Muscle of back (tissue), 13 donors: ENCODE measurements at places on chromosomes 13 and 19.

DNA sequence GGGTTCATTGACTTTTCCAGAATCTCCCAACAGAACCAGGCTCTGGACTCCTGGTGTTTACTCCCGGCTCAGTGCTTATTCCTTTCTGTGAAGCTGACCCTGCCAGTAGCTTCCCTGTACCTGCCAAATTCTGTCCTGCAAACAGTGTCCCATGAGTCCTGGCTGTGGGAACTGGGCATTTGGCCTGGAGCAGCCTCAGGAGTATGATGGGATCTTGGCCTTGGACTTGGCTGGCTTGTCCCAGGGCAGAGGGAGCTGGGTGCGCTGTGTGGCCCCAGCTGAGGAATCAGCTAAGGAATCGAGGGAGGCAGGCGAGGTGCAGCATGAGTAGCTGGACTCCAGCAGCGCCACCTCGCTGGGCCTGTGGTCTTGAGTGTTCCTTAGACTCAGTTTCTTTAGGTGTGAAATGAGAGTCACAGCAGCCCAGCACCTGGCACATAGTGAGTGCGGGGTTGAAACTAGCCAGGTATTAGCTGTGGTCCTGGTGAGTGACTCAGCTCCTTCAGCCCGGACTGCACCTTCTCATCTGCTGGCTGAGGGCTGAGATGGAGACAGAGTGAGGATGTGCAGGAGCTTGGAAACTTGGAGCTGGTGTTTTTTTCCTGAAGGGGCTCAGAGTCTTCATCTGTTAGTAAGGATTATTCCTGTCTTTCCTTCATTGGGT lies 10.4 kb downstream of the CLASRP start:
- no peak for DNase-seq

DNA sequence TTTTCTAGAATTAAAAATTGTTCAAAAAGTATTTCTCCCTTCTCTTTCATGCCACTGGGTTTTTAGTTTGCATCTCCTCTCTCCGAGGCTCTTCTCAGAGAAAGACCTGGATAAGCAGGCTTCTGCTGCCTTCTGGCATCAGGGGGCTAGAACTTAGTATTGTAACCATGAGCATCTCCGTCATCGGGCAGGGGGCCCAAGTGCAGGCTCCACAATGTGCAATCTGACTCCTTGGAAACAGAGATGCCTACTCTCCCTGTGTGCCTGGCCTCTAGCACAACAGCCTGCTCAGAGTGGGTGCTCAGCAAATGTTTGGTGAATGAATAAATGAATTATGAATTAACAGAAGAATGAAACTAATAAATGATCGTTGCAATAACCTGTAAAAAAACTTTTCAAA lies 45.6 kb upstream of the MTIF3 start:
- no peak for DNase-seq

GRCh38 chr13:92864584-92865284 lies 361.9 kb upstream of the GPC6 start:
- no peak for DNase-seq

- DNase-seq, result peak; percentile 19
These were observed 9.7 kb upstream of the SLITRK5 start for GRCh38 chr13:87661471-87661870.

DNA sequence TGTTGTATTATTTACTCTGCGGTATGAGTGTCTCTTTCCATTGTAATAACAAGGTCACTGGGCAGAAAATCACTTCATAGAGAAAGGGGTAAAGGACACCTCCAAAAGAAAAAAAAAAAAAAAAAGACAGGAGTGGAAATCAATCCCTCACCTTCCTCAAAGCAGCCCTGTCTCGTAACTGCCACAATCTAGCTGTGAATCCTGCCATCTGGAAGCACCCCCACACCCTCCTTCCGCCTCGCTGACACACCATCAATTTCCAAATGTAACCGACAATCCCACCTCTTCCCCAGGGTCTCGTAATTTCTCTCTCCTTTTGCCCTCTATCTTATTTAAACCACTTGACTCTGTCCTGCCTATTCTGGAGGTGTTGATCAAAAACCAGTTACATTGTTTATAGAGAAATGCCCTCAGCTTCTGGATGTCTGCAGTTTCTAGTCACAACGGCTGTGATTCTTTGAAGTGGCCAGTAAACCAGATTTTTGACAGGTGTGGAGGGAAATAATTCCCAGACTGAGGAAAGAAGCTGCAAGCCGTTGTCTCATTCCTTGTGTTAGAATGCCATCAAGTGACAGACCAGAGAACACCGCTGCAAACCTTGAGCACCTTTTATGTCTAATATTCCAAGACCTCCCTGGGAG lies 9.1 kb upstream of the POP4 start:
- DNase-seq, result no peak

- no peak for DNase-seq
These were observed 28.2 kb upstream of the C13orf46 start for GRCh38 chr13:114002009-114002544.

- DNase-seq, result peak; percentile 25
These were observed 194.7 kb downstream of the LMO7 start for GRCh38 chr13:75830842-75831241.

- no peak for DNase-seq
These were observed 1.5 kb upstream of the SOX1 start for GRCh38 chr13:112065521-112065866.

- DNase-seq, result no peak
These were observed 55.4 kb downstream of the KCTD12 start for GRCh38 chr13:76830805-76831204.

- no peak for DNase-seq
These were observed 7.4 kb upstream of the IL17D start for GRCh38 chr13:20696073-20696472.

- no peak for DNase-seq
These were observed 29.7 kb upstream of the ENOX1 start for GRCh38 chr13:43816401-43816889.

GRCh38 chr19:27881213-27881612 lies 1331.7 kb downstream of the UQCRFS1 start:
- no peak for DNase-seq

DNA sequence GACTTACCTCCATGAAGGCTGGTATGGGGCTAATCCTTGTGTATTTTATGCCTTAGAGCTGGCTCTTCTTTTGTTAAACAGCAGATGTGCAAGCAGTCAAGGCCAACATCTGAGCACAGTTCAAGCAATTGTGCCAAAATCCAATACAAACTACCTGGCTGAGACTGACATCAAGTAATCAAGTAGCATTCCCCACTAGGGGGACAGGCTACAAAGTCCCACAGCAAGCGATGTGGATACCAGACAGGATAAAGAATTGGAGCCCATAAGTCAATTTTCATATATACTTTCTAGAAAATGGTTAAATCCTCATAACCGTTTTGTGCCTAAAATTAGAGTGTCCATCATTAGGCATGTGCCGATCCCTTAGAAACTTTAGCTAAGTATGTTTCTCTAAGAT lies 675.8 kb downstream of the DIAPH3 start:
- no peak for DNase-seq

- DNase-seq, result peak; percentile 9
These were observed 969 bp upstream of the POMP start for GRCh38 chr13:28657784-28658538.

DNA sequence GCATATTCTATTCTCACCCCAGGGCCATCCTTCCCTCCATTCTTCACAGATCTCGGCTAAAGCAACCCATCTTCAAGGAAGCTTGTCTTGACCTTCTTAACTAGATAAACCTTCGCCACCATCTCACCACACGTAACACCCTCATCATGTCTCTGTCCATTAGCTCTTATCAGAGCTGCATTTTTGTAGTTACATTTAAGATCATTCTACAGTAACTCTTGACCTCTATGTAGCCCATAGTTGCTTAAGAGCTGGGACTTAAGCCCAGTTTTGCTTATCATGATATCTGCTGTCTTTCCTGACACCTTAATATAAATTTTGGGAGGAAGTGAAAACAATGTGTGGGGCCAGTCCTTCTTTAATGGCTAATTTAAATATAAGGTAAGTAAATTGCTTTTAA lies 345.1 kb downstream of the MTUS2 start:
- no peak for DNase-seq

GRCh38 chr19:4710281-4710600 lies 13.4 kb downstream of the DPP9 start:
- DNase-seq, result no peak

GRCh38 chr19:33508941-33509614 lies 12.5 kb downstream of the PEPD start:
- no peak for DNase-seq

- DNase-seq, result no peak
These were observed 1458.0 kb downstream of the OLFM4 start for GRCh38 chr13:54486421-54487166.

GRCh38 chr19:11281356-11282049 lies 14.5 kb upstream of the TSPAN16 start:
- DNase-seq, result no peak

DNA sequence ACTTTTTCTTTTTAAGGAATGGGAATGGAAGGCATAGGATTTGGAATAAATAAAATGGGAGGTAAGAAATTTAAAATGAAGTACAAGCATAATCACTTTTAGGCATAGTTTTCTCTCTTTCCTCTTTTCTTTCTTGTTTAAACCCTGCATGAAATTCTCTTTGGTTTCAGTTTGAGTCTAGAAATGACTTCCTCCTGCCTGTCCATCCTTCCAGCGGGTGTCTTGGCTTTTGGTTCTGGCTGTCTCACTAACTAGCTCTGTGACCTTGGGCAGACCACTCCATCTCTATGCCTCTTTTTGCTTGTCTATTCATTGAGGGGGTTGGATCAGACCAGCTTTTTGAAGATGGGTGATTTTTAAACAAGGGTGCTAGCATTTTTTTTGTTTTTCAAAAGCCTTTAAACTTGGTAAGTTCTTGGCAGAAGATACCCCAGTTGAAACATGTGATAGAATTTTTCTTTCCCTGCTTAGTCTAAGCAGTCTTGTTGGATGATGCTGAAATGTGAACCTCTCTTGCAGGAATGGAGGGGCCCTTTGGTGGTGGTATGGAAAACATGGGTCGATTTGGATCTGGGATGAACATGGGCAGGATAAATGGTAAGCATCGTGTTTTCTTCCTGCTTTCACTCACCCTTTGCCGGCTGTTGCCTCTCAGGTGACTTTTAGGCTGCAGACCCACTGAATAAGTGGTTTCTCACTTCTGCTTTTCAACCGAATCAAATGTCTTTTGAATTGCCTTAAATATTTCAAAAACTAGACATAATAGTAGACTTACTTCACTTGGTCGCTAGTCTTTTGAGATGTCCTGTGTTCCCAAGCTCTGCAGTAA lies 28.6 kb downstream of the PRAM1 start:
- DNase-seq, result no peak

GRCh38 chr19:38784224-38784623 lies 4.8 kb upstream of the LGALS7B start:
- no peak for DNase-seq

DNA sequence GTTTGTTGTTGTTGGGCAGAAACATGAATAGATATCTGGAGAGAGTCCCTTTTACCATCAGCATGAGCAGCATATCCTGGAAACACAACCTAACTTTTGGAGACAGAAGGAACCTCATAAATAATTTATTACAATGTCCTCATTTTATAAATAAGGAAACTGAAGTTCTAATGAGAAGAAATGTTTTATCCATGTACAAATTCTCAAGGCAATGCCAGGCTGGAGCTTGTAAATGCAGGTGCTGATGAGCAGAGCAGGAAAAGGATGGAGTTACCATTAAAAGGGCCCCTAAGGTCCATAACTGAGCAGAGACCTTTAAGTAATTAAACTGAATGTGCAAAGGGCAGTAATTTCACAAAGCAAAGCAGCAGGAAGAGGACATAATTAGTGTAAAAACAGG lies 17.3 kb downstream of the LCP1 start:
- no peak for DNase-seq

GRCh38 chr19:40304306-40304705 lies 19.2 kb upstream of the AKT2 start:
- DNase-seq, result no peak

GRCh38 chr19:38262585-38263268 lies 1.6 kb upstream of the SPINT2 start:
- DNase-seq, result no peak

DNA sequence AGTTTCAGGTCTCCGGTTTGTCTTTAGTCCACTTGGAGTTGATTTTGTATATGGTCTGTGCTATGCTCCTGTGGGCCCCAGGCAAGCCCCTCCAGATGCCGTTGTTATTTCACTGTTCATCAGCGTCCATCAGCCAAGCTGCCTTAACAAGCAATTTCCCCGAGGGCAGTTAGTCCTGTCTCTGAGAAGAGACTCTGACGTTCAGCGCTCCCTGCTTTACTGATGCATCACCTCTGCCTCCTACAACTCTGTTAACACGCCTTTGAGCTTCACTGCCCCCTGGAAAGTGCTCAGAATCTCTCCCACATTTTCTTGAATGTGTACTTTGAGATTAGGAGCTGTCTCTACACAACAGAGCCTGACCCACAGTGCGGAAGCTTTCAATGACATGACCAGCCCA lies 41.8 kb upstream of the UBAC2 start:
- no peak for DNase-seq

DNA sequence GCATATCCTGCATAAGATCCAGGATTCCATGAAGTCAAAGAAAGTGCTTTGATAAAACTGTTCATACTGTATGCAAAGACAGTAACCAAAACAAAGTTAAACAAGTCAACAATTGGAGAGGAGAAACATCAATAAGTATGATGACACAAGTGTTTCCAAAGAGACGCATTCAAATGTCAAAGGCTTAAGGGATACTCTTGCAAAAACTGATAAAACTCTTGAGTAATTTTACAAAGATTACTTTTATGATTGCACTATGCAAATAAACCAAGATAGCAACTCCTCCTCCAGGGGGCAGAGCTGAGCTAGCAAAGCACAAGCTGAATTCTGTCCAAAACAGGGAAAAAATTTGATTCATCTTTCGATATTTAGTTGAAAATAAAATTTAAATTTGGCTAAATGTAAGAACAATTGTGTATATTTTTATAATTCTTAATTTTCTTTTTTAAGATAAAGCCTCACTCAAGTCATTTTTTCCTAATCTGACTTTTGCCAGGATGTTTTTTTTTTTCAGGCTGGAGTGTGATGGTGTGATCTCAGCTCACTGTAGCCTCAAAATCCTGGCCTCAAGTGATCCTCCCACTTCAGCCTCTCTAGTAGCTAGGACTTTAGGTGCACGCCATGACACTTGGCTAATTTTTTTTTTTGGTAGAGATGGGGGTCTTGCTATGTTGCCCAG lies 84.0 kb downstream of the MZT1 start:
- peak; percentile 9 for DNase-seq

DNA sequence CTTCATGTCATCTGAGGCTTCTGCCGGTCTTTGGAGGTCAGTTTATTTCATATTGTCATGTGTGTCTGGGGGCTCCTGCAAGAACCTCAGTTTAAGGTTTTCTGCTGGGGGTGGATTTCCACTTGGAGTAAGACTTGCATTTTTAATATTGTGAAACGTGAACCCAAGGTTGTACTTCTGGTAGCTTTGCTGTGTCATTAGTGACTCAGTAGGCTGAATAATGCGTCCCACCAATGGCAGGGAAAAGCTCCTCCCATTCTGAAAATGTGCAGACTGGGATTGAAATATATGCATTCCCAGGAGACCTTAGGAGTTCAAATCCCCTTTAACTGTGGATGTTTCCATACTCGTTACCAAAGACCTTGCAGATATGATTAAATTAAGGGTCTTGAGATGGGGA lies 46.2 kb downstream of the ING1 start:
- no peak for DNase-seq
